Stimulated activated CD4-positive, alpha-beta T cell treated with anti-CD3 and anti-CD28 coated beads, Interleukin-12 subunit alpha, Interleukin-12 subunit beta, amount 100 ng/mL, for 4 hours (primary cell): ENCODE measurements at places on chromosomes 7 and 10.

DNA sequence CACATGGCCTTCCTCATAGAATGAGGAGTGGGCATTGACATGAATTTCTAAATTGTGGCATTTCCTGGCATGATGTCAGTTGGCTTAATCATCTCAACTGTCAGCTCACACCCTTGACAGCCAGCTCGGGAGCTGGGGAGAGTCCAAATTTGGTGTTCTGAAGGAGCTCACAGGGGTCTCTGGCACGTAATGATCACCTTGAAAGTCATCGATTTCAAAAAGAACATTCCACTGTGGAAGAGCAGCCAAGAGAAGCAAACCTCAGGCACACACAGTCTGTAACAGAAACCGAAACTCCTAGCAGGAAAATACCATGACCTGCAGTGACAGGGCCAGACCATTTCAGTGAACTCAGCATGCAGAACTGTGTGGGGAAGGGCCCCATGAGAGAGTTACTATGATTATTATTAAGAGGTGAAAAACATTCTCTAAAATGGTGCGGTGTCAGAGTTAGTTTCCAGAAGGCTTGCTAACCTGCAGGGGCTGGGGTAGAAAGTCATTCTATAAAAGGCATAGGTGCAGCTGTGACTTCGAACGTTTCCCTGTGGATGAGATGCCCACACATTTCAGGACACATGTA, 26.4 kb upstream of the KLF6 start:
- no peak for DNase-seq

DNA sequence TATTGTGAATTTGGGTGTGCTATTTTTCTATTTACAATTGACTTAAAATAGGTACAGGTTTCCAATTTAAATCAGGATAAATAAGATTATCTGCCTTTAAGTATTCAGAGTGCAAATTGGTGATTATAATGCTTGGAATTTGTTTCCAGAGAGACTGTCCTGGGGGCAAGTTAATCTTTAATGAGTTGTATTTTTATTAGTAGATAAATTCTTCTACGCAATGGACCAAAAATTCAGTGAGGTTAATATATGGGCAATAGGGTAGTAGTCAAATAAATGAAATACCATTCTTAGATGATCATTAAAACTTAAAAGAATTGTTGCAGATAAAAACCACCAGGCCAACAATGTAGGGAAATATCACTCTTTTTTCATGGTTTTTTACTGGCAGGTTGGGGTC, 3.4 kb downstream of the BICC1 start:
- no peak for DNase-seq

GRCh38 chr7:138691178-138691577, 10.0 kb downstream of the SVOPL start:
- no peak for DNase-seq

DNA sequence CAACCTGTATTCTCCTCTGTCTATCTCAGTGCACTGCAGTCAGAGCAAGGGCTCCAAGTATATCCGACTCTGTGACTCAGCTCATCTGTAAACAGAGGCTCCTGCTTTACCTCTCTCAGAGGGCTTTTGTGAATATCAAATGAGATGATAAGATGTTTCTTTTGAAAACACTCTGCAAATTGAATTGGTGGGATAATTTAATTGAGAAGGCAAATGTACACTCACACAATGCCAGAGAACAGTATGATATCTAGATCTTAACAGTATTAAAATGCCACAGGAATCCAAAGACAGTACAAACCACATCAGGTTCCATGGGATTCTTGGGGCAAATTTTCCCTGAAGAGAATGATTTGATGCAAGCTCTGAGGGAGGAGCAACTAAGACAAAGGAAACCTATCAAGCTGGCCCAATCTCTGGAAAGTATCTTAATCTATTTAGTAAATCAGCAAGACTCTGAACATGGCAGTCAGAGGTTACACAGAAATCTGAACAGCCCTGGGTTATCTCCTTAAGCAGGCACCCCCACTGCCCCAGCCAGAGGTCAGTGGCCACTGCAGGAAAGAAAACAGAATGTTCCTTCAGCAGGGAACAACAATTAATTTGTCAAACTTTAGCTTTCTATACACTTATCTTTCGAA, 45.9 kb downstream of the DOCK4 start:
- no peak for DNase-seq

GRCh38 chr10:819816-820215, 111.7 kb downstream of the LARP4B start:
- DNase-seq, result no peak

- DNase-seq, result no peak
Measured at GRCh38 chr10:113740850-113741249, 10.6 kb upstream of the PLEKHS1 start.

DNA sequence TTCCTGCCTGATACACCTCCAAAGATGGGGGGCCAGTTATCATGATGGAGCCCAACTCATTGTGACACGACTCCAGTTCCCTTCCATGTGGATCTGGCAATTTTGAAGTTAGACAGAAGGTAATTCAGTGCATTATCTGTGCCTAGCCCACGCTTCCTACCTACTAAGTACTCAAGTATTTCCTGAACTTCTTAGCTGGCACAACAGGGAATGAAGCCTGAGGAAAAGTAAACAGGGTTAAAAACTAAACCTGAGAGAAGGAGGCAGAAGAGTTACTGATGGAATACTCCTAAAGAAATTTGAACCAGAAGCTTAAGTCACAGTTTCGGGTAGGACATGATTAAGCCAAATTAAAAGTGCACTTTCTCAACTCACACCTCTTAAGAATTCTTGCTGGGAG, 1.1 kb upstream of the SEC31B start:
- DNase-seq, result no peak

DNA sequence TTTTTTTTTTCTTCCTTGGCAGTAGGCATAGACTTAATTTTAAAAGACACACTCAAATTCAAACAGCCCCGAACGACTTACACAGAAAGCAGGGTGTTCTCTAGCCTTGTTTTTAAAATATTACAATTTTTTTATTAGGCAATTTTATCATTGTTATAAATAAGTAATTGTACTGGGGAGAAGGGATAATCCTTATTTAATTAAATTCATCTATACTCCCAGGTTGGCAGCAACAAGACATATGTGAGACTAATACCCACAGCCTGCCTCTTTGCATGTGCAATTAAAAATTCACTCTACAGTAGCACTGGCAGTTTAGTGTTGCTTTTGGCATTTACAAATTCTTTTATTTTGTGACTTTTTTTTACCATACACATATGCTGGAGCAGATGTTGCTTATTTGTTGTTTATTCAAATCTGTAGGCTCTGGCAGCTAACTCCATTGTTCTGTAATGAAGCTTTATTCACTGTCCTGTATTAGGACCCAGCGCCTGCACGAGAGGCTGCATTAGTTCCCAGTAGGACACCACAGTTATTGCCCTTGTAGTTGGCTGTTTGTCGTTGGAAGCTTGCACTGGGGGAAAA, 84.9 kb upstream of the PPP1R17 start:
- DNase-seq, result no peak

GRCh38 chr10:60114765-60115586, 208.6 kb upstream of the CCDC6 start:
- no peak for DNase-seq

GRCh38 chr7:2522780-2523433, 3.3 kb downstream of the LFNG start:
- no peak for DNase-seq

DNA sequence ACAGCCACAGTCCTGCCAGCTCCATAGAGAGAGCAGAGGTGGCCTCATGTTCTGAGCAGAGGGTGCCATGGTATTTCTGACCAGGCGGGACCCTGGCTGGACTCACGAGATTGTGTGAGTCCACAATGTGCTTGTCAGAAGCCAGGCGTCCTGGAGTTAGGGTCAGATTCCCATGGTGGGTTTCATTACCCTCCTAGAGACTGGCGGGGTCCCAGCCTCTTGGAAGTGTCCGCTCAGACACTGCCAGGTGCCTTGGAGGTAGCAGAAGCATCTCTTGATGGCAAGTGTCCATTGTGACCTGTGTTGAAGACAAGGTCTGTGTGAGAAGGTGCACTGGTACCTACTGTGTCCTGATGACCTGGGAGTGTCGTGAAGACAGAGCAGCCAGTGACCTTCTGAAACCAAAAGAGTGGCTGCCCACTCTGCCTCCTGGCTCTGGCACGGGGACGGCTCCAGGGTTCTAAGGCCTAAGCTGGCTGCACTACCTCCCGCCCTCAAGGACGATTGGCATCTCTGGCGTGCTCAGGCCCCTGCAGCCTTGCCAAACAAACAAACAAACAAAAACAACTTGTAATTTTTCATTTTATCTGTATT, 56.8 kb downstream of the MGMT start:
- no peak for DNase-seq

- DNase-seq, result no peak
Measured at GRCh38 chr7:156969972-156970420, 20.5 kb downstream of the NOM1 start.

DNA sequence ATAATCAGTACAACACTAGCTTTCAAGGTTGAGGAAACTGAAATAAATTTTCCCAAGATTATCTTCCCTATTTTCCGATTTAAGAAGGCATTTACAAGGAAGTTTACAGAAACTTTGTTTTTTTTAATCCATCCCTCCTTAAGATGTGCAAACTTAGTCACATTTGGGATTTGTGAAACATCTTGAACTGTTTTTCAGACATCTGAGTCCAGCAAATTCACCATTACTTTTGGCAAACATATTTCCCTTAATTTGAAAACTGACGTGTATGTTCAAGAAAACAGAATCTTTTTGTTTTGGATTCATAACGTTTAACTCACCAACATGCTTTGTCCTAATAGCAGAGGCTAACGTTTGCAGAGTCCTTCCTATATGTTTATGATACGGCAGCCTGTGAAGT, 19.5 kb downstream of the GLI3 start:
- no peak for DNase-seq

- no peak for DNase-seq
Measured at GRCh38 chr7:129462420-129462819, 28.2 kb downstream of the STRIP2 start.

DNA sequence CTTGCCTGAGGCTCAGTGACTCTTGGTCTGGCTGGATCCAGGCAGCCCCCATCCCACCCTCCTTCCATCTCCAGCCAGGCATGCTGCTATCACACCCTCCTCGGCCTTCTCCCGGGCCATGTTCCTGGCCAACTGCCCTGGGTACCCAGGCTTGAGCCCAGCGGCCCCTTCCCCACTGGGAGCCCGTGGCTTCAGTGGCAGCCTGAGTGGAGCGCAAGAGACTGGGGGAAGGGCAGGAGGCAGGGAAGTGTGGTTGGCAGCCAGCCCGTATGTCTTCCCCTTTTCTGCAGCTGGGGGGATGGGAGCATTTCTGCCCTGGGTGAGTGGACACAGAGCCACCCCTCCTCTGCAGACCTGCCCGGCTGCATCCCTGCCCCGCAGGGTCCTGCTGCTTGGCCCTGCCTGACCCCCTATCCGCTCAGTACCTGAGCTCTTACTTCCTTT, 148.5 kb downstream of the ARHGAP22 start:
- DNase-seq, result no peak

DNA sequence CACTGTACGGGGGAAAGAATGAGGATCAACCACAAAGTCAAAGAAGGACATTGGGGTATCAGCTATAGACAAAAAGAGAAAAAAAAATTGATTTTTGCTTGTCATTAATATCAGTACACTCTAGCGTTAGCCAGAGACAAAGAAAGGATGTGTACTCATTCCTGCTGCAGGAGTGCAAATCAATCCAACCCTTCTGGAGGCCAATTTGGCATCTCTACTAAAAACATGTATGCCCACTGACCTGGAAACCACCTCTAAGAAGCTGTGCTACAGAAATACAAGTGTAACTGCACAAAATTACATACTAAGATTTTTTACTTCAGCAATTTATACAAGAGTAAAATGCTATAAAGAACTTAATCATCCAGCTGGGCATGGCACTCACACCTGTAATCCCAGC, 13.6 kb downstream of the NSMCE4A start:
- no peak for DNase-seq

DNA sequence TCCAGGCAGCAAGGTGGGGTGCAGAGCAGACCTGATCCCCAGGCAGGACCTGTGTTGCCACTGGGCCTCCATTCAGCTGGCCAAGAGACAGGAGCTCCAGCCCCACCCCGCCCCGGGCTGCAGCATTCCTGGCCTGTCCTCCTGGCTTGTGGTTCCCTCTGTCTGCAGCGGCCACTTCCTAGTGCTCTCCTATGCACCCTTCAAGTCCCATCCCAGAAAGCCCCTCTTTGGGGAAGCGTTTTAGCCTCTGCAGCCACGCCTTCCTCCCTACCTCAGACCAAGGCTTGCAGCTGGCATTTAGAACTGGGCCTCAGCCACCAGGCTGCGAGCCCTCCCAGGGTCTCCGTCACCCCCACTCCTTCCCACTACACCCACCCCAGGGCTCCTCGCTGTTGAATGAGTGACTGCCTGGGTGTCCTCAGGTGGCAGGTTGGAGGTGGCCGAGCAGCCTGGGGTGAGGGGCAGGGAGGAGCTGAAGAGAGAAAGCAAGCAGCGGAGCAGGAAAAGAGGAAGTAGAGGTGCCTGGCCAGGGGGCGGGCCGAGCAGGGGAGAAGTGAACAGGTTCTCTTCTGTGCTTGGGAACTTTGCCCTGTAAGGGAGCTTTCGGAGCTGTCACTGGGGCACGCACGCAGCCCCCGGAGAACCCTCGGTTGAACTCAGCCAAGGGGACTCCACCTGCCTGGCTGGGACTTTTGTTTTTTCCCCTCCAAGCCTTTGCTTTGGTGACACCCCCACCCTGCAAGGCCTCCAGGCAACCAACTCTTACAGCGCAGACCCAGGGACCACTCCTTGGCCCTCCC, 109.1 kb upstream of the TNRC18 start:
- peak; percentile 56 for DNase-seq

GRCh38 chr10:110209454-110209925, 2.1 kb downstream of the MXI1 start:
- peak; percentile 55 for DNase-seq

DNA sequence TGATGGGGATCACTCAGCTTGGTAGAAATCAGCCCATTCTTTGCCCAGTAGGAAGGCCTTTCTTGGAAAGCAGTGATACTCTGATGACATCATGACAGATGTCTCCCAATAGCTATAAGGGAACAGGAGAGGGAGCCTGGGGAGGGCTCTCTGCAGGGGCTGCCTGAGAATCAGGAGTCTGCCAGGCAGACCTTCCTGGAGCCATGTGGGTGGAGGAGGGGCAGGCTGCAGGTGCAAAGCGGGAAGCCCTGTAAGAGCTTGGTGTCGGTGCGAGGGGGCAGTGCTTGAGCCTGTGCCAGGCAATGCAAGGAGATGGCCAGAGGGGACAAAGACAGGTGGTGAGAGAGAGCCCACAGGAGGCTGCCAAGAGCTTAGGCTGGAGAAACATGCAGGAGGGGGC, 5.0 kb upstream of the TNS3 start:
- DNase-seq, result no peak

- no peak for DNase-seq
Measured at GRCh38 chr10:1646332-1646731, 91.0 kb downstream of the ADARB2 start.

- DNase-seq, result no peak
Measured at GRCh38 chr7:112267944-112268691, 61.6 kb downstream of the ZNF277 start.

DNA sequence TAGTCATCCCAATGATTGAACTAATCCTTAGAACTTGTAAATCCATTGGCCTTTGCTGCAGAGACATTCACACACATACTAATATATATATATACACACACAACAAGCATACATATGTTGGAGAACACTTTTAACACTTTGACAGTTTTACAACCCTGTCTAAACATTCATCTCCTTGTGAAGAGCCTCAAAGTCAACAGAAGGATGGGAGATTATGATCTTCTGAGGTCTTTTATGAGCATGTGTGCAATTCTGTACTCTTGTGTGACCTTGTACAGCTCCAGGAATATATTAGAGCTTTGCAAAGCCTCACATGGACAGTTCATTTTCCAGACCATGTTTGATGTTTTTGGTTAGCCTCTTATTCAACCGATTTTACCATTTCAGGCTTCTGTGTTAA, 589.0 kb downstream of the NXPH1 start:
- no peak for DNase-seq
